ENCODE measurements at places on chromosomes 1 and 21.

DNA sequence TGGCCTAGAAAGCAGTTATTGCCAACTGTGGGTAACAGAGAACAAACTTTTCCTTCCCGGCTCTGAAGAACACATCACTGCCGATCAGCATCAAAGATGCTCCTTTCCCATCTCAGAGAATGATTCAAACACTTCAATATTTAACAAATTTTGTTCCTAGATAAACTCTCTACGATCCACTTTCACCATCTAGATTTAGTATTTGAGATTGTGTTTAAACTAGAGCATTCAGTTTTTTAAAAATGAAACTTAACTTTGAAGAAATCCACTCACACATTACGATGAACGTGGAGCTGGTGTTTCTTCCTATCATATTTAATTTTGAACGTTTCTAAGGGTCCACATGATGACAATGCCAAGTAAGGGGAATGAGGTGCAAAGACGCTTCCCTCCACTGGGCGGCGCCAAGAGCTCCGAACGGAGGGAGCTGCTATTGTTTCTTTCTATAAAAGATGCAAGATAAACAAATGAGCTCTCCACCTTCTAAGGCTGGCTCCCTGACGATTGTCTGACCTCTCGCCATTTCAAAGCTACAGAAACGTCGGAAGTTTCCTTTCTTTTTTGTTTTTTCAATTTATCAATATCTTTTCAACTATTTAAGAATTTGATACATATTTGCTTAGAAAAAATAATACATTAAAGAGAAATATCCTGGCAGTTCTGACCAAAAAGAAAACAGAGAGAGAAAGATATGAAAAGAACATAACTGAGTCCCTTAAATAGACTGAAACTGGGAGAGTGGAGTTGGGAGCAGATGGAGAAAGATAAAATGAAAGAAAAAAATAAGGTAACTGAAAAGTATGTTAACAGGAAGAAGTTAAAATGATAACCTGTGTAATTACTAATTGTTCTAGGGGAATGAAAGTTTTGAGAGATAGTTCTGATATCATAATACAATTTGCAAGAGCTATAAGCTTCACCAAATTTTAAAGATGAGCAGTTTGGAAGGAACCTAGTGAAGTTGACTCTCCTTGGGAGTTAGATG lies 4.4 kb upstream of the BARHL2 start:
- peak; percentile 69 for DNase-seq

GRCh38 chr1:43358121-43358745 lies 548 bp upstream of the CDC20 start:
- DNase-seq, result peak; percentile 60

DNA sequence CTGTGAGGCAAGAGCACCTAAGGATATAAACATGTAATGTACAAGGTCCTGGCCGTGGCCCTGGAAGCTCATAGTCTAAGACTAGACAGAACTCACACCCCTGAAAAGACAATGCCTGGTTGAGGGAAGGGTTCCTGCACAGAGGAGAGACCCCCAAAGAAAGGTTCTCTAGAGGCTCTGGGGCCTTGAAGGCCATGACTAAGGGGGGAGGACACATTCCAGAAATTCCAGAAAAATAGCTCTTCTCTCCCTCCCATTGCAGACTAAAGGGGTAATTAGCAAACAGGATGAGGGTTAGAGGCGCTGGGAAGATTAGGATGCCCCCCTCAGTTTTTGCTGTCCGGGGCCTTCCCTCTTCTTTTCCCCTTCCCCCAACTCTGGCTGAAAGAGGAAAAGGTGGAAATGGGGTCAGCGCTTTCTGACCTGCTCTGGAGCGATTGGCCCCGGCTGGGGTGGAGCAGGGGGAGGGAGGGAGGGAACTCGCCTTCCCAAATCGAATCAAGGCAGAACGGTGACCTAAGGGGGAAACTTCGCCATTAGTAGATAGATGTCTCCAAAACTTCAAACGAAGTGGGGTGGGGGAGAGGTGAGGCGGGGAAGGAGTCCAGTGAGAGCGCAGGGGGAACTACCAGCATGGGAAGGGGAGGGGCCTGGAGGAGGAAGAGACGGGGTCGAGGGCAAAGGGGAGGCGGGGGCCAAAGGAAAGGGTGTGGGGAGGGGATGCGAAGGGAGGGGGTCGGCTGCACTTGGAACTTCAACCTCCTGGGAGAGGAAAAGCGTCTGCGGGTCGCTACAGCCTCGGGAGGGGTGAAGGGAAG lies 11.8 kb downstream of the PAX7 start:
- DNase-seq, result no peak

DNA sequence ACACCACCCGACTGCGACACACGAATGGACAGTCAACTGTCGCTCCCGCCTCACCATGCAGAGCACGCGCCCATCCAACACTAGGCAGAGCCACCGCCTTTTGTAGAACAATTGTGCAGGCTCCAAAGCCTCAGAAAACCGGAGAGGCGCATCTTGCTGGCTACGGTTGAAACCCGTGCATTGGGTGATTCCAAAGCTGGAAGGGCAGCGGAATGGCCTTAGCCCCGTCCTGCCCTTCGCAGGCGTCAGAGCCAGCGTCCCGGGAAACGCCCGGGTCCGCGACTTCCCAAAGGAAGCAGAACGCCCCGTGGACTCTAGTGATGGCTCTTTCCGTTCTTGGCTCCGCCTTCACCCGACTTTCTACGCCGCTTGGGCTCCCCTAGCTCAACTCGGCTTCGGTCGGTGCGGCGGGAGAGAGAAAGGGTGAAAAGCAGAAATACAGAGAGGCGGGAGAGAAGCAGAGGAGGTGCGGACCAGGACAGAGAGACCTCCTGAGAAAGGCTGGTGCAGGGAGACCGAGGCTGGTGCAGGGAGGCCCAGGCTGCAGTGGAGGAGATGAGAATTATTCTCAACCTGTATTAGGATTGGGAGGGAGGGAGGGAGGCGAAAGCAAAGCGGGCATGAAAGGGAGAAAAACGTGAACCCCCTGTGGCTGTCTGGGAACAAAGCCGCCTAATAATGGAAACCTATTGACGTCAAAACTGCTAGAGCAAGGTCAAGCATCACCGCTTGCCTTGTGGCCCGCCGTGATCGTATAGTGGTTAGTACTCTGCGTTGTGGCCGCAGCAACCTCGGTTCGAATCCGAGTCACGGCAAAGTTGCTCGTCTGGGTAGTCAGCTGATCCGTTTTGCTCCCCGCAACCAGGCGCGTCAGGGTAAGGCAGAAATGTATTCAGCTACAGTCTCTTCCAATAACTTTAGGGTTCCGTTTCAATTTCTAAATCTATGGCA lies 99.5 kb downstream of the PRKAB2 start:
- DNase-seq, result no peak

DNA sequence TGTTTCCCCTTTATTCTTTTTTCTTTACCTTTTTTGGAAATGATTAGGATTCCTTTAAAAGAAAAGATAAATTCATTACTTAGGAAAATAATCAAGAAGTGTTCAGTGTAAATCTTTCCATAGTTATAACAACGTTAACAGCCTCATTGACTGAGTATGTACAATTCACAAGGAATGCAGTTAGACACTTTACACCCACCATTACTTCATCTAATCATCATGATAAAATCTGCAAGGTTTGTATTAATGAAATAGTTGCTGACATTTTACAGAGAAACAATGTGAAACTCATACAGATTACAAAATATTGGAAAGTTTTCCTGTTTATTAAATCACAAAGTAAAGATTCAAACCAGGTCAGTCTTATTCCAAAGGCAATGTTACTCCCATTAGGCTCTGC lies 59.3 kb upstream of the NEGR1 start:
- no peak for DNase-seq

DNA sequence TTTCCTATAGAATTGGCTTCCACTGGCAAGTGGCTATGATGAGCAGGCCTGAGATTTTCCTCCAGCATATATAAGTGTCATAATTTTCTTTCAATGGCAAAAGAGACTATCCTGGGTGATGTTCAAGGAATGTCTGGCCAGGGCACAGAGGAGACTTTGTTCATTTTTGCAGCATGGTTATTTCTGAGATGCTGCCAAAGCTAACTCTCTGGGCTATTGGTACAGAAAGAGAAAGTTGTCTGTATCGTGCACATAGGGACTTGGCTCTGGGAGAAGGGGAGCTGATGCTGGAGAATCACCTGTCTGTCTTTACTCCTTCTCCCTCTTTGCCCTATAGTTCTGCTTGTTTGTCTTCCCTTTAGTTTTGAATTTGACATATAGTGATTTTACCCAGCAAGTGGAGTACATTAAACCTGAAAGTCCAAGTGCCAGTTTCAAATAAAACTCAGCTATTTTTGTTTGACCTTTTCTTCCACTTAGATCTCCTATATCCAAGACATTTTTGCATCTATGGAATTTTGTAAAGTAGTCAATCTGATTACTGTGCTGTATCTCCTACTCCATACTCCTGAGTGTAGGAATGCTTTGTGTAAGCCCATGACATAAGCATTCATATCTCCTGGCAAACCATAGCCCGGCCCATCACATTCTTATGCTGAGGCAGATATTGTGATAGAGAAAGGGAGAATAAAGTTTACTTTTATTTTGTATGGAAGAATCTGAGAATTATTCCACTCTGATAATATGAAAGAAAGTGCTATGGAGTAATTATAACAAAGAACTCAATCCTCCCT lies 3.9 kb downstream of the FNDC7 start:
- DNase-seq, result no peak

- no peak for DNase-seq
These were observed 30.2 kb downstream of the ZZZ3 start for GRCh38 chr1:77652268-77652667.

GRCh38 chr1:68675336-68675735 lies 178.5 kb upstream of the DEPDC1 start:
- no peak for DNase-seq

Data from D341Med (cell line).